Activated CD4-positive, alpha-beta T cell treated with anti-CD3 and anti-CD28 coated beads, Interleukin-2, amount 50 U/mL, for 1 hour (primary cell): ENCODE measurements at places on chromosomes 4 and X.

DNA sequence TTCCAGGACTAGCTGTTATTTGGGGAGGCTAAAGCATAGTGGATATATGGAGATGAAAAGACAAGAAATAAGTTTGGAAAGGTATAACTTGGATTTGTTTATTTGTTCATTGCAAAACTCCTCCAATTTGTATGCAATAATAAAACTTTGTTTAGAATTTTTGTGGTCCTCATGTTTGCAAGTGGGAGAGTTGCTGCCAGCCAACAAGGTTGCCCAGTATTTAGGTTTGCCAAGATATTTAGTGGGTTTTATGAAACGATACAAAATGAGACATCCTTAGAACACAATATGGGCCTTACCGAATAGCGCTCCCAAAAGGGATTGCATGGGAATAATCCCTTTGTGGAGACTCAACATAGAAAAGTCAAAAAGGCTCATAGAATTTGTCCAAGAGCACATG is 162.1 kb downstream of the INPP4B start:
- no peak for DNase-seq

GRCh38 chrX:154013614-154014360 is 5.9 kb downstream of the IRAK1 start:
- peak; percentile 47 for DNase-seq

DNA sequence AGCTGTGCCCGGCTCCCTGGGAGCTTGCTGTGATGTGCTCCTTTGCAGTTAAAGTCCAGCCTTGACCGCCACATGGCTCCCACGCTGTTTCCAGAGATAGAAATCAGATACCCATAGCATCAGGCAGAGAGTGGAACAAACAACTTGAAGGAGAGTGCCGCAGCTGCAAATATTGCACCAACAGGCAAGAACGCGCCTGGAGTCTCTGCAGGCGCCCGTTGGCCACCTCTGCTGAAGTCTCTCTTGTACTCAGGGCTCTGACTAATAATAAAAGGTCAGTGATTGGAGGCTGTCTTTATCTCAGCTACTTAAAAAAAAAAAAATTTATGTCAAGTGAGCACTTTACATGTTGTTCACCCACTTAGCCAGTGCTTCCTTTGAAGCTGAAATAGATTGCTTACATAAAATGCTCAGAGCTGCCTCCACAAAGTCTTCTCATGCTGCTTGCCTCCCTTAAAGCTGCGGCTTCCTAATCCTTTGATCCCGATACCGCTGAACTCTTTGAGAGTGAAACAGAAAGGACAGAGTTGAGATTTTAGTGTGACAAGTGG is 30.9 kb upstream of the TENM3 start:
- DNase-seq, result no peak

GRCh38 chr4:150874338-150875226 is 140.5 kb downstream of the LRBA start:
- DNase-seq, result no peak

DNA sequence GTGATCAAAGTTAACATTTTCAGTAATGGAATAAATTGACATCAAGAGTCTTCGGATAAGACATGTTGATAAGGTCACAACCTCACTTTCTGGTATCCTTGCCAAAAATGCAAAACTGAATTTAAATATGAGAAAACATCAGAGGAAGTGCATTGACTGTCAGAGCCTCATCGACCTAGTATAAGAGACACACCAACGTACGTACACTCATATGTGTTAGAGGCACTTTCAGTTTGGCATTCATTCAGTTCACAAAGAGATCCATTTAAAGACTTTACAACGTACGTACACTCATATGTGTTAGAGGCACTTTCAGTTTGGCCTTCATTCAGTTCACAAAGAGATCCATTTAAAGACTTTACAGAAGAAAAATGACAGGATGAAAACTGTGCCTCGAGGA is 280.3 kb downstream of the INPP4B start:
- no peak for DNase-seq

- no peak for DNase-seq
Measured at GRCh38 chr4:45576275-45576674, 547.6 kb downstream of the GABRG1 start.
